ENCODE measurements at places on chromosomes 7 and 10.

- DNase-seq = no peak
Measured at GRCh38 chr7:55022002-55022985, 3.5 kb downstream of the EGFR start.

DNA sequence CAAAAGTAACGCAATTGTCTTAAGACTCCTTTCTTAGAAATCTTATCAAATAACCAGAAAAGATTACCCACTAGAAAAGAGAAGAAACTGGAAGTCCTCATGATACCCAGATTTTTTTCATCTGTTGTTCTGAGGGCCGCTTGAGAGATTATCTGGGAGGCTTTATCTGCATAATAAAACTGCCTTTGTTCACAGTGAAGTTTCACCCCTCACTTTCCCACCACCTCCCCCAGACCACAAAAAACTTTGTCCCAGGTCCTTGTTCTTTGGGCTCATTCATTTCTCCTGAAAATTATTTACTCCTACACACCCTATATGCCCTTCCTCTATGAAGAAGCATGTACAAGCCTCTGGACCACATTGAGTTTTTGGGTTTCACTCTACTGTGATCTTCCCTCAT is 745.1 kb upstream of the COBL start:
- DNase-seq = no peak

DNA sequence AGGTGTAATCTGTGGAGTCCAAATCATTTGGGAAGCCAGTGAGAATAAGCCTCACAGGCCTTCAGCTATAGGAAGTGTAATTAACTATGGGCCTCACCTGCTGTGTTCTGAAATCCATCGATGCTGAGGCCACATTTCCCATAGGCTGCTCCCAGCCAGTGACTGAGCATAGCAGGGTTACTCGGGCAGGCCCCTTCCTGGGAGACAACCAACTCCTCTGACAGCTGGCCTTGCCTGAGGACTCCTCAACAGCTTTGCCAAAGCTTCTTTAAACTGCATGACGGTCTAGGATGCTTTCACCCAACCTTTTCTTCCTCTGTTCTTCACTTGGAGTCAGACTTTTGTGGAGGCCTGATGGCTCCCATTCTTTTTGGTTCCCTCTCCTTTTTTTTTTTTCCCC is 63.8 kb upstream of the SMNDC1 start:
- DNase-seq = no peak

DNA sequence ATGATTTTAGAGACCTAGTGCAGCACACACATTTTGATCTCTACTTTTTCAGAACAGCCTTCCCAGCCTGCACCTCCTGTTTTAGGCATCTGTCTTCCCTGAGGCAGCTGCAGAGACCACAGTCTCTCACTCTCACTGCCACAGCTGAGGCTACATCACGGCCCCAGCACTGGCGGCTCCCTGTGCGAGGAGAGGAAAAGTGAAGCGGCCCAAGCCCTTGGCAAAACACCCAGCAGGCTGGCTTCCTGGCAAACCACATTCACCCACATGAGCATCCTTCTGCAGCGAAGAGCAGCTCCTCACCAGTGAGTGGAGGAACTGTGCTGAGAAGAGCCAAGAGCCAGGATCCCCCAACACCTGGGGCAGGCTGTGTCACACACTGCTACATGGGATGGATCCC is 14.0 kb downstream of the HUS1 start:
- DNase-seq = no peak

DNA sequence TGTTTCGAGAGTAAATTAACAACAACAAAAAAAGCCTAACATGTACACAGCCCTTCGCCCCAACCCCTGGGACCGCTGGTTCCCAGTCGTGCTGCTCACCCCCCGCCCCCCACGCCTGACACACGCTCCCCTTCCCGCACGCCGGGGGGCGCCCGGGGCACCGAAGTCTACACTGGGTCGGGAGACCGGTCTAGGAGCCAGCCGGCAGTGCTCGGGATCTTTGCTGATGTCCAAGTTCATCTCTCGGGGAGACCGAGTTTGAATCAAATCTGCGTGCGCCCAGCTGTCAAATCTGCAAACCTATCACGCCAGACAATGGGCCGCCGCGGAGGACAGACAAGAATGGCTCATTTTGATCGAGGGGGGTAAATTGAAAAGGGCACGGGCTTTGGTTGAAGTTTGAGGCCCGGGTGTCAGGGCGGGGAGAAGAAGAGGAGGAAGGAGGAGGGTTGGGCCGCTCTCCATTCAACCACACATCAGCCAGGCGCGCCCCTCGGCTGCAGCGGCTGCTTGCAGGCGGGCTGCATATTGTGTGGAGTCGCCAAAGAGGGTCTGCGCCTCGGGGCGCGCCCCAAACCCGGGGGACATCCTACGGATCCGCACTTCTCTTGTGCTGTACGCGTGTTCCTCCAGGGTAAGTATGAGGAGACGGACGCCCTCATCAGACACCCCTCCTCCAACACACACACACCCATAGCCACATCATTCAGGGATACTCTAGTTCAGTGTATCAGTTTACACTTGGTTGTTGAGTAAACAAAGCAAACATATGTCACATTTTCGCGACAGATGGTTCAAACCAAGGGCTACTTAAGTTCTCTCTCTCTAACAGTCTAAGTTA is 1.3 kb upstream of the GFRA1 start:
- no peak for DNase-seq

DNA sequence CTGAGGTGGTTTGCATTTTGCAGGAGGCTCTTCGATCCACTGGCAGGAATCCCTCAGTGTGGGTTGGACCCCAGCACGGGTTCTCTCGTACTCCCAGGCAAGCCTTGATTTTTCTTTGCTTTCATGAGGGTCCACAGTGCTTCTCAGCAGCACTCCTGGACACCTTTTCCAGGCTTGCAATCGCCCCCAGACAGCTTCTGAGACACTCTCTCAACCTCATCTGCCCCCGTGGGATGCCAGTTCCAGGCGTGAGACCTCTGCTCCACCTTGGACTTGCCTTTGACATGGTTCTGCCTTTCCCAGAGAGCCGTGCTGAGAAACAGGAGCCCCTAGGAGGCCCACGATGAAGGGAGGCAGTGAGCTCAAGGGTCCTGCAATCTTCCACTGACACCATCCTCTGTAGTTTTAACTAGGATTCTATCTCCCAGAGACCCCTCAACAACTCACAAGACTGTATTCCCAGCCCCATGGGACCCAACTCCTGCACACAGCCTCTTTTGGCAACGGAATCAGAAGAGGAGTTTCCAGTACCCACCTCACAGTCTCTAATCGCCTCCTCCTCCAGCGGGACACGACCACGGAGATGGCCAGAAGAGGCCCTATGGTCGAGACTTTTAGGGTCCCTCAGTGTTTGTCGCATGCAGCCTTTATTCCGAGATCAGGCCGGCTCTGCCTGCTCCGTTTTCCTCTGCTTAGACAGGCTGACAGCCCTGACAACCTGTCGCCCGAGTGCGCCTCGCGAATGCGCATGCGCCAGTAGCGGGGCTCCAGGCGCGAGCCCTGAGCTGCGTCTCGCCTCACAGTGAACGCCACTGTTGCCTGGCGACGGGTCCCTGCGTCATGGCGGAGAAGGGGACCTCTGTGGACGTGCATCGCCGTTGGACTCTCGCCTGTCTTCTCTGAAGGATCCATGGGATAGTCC is 26.0 kb upstream of the ZNF273 start:
- peak; percentile 84 for DNase-seq

DNA sequence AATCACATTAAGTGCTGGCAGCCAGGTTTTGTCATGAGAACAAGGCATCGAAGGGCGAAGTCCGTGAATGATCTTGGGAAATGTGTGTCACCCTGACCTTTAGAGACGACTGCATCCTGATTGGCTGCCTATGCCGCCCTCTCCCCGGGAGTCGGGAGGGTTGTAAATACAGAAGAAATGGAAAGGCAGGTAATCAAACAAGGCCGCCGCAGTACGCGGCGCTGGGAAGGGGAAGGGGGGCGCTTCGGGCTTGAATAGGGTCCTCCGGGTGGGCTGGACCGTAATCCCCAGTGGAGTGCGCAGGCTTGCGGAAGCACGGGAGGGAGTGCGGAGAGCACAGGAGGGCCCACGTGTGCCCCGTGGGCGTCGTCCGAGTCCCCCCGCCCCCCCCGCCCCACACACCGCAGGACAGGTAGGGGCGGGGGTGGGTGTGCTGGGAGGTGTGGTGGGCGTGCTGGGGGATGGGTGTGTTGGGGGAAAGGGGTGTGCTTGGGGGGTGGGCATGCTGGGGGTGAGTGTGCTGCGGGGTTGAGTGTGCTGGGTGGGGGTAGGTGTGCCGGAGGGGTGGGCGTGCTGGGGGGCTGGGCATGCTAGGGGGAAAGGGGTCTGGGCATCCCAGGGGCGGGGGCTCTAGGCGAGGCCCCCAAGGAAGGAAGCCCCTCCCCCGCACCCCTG is 169.4 kb downstream of the ARHGAP12 start:
- DNase-seq = no peak
